ENCODE measurements at places on chromosomes 6 and 20. TPM values are rescaled to one million over a fixed set of nuclear protein-coding genes. Genes with fewer than 3 reads are reported as not detected.

DNA sequence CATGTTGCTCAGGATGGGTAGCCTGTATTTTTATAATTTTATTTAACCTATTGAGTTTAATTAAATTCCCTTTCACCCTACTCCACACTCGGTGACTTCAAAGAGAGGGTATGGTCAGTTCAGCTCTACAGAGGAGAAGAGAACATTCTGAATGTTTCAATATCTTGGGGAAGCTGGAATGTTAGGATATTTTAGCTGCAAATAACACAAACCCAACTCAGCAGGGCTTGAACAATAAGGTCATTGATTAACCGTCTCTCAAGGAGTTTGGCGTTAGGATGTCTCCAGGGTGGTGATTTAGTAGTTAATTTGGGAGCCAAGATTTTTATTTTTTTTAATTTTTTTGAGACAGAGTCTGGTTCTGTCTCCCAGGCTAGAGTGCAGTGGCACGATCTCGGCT is 143.6 kb upstream of the SALL4 start:
- H3K36me3 ChIP-seq: no peaks in the 10 kb centered on the region
- no peak for DNase-seq
- no peak overlapping the region for H3K4me3 ChIP-seq
- no peaks in the 10 kb centered on the region for H3K27me3 ChIP-seq
- H3K27ac ChIP-seq: no peak overlapping the region

GRCh38 chr6:15941168-15941567 is 187.7 kb upstream of the MYLIP start:
- DNase-seq: no peak
- no peak overlapping the region for H3K27ac ChIP-seq
- H3K4me1 ChIP-seq: no peaks in the 10 kb centered on the region
- no peaks in the 10 kb centered on the region for H3K27me3 ChIP-seq

DNA sequence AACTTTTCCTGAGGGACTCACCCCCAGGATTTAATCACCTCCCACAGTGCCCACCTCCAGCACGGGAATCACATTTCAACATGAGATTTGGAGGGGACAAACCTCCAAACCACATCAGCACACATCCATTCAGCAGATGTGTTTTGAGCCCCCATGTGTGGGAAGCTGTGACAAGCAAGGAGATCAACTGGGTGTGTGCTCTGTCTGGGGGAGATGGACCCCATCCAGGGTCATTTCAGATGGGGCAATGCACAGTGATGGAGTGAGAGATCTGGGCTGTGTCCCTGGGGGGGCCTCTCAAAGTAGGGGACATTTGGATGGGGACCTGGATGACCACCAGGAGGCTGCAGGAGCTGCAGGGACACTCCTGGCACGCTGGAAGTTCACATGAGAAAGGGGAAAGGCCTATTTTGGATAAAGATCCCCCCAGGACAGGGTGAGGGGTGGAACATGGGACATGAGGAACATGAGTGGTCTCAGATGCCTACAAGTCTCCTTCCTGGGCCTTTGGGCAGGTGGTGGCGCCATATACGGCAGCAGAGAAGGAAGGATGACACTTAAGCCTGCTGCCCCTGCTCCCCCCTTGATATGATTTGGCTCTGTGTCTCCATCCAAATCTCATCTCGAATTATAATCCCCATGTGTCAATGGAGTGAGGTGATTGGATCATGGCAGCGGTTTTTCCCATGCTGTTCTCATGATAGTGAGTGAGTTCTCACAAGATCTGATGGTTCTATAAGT is 49.6 kb downstream of the SLC2A10 start:
- no peak overlapping the region for H3K27ac ChIP-seq
- DNase-seq: no peak
- H3K36me3 ChIP-seq: no peaks in the 10 kb centered on the region
- H3K4me3 ChIP-seq: no peak overlapping the region

The VGLL2 gene
- 0.13 TPM for total RNA-seq

DNA sequence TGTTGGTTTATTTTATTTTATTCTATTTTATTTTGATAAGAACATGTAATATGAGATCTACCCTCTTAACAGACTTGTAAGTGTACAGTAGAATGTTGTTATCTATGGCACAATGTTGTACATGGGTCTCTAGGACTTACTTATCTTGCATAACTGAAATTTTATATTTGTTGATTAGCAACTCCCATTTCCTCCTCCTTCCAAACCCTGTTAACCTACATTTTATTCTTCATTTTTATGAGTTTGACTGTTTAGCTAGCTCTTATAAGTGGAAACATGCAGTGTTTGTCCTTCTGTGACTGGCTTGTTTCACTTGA is 37.9 kb upstream of the BCAS1 start:
- H3K4me3 ChIP-seq: no peak overlapping the region
- H3K27me3 ChIP-seq: no peaks in the 10 kb centered on the region
- H3K4me1 ChIP-seq: no peaks in the 10 kb centered on the region
- H3K27ac ChIP-seq: no peak overlapping the region

The BPIFB4 gene
- not detected for total RNA-seq

The ACSS1 gene
- total RNA-seq: 2.6 TPM

The BICRAL gene
- total RNA-seq: 12.7 TPM

DNA sequence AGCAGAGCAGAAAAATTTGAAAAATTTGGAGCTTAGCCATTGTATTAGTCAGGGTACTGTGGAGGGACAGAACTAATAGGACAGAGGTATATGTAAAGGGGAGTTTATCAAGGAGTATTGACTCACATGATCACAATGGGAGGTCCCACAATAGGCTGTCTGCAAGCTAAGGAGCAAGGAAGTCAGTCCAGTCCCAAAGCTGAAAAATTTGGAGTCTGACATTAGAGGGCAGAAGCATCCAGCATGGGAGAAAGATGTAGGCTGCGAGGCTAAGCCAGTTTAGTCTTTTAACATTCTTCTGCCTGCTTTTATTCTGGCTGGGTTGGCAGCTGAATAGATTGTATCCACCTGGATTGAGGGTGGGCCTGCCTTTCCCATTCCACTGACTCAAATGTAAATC is 82.0 kb downstream of the SMPDL3A start:
- no peak overlapping the region for H3K4me3 ChIP-seq
- no peak for DNase-seq
- no peaks in the 10 kb centered on the region for H3K27me3 ChIP-seq
- no peaks in the 10 kb centered on the region for H3K36me3 ChIP-seq

The KCNB1 gene
- total RNA-seq: 0.59 TPM

GRCh38 chr20:15654208-15654649 is 919.0 kb downstream of the KIF16B start:
- H3K27ac ChIP-seq: no peak overlapping the region
- H3K4me1 ChIP-seq: peaks cover 6% of the 10 kb centered on the region
- H3K27me3 ChIP-seq: no peaks in the 10 kb centered on the region
- peak; percentile 44 for DNase-seq
- no peaks in the 10 kb centered on the region for H3K36me3 ChIP-seq

- 0 out of 2 replicates have a peak, but pooled peaks cover 2% of the 10 kb centered on the region for H3K4me1 ChIP-seq
- H3K27me3 ChIP-seq: no peaks in the 10 kb centered on the region
- no peaks in the 10 kb centered on the region for H3K36me3 ChIP-seq
Observed at GRCh38 chr6:113733381-113733780, 123.8 kb upstream of the MARCKS start.

DNA sequence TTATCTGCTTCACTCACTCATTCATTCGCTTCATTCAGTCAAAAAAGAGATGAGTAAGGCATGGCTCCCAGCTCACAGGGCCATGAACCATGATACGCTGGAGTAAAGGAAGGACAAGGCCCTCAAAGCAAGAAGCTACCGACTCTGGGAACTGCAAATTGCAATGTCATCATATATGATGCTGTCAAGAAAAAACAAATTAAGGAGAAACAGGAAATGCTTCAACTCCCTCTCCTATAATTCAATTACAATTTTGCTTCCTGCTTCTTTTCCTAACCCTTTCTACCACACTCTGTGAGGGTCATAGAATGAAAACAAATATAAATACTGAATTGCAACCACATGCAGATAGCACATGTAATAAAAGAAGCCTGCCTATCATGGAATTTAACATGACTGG is 725.7 kb upstream of the FLRT3 start:
- no peak overlapping the region for H3K4me3 ChIP-seq
- no peaks in the 10 kb centered on the region for H3K4me1 ChIP-seq
- no peaks in the 10 kb centered on the region for H3K36me3 ChIP-seq
- no peak overlapping the region for H3K27ac ChIP-seq
- no peak for DNase-seq

The PRDM13 gene
- 0.09 TPM for total RNA-seq

The LRFN2 gene
- 2.3 TPM for total RNA-seq

DNA sequence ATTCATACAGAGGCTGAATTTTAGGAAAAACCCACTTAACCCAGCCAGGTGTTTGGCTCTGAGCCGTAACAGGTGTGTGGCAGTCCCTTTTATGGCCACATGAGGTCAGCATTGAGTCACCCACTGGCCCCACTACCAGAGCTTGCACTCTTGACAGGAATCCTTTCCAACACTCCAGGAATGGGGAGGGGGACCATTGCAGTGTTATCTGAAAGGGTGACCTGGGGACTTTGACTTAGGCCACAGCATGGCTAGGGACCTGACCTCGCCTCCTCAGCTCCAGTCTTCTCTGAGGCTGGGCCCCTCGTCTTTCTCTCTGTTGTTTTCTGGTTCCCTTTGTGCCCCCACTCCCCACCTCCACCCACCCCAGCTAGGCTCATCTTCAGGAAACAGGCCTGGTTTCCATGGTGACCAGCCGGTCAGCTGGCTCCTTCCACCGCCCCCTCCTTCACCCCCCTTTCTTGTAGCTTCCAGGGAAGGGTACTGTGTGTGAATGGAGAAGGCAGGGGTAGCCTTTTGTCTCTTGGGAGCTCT is 2.1 kb upstream of the TMEM151B start:
- peak overlapping the region; percentile 7 for H3K4me3 ChIP-seq
- no peak overlapping the region for H3K27ac ChIP-seq
- no peaks in the 10 kb centered on the region for H3K36me3 ChIP-seq
- peaks cover 21% of the 10 kb centered on the region for H3K4me1 ChIP-seq

The PGBD1 gene
- 7.6 TPM for total RNA-seq

DNA sequence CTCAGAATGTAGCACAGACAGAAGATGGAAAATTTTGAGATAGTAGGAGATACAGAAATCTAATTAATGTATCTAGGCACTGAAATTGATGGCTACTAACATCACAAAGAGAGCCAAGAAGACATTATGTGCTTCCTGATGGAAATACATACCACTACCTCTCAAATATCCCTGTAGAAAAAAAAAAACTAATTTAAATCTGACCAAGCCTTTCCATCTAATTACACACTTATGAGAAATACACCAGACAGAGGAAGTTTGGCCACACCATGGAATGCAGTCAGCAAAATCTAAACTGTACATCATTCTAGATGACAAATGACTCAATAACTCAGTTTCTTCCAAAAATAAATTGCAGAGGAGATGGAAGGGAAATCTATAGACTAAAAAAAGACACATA is 18.9 kb downstream of the VPS52 start:
- H3K4me1 ChIP-seq: peaks cover 10% of the 10 kb centered on the region
- no peaks in the 10 kb centered on the region for H3K27me3 ChIP-seq
- H3K27ac ChIP-seq: no peak overlapping the region
- no peaks in the 10 kb centered on the region for H3K36me3 ChIP-seq
- no peak overlapping the region for H3K4me3 ChIP-seq

The TOX2 gene
- 3.4 TPM for total RNA-seq

- no peak for DNase-seq
- no peak overlapping the region for H3K27ac ChIP-seq
- no peak overlapping the region for H3K4me3 ChIP-seq
- H3K4me1 ChIP-seq: peaks cover 2% of the 10 kb centered on the region
Observed at GRCh38 chr6:31615748-31616147, 714 bp downstream of the AIF1 start.

DNA sequence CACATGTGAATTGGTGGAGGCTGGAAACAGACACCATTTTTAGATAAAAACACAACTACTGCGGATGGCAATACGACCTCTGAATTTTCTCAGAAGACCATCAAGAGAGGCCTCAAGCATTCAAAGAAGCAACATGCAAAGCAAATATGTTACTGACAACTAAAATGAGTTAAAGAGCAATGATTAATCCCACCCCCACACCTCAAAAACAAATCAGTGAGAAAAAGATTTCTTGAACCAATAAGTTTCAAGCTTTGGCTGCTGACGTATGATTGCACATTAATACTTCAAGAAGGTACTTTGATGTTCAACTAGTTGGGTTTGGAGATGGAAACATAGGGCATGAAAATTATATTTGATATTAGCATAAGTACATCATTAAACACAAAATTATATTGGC is 982 bp downstream of the MMUT start:
- no peaks in the 10 kb centered on the region for H3K27me3 ChIP-seq
- no peak for DNase-seq
- no peaks in the 10 kb centered on the region for H3K4me1 ChIP-seq
- H3K36me3 ChIP-seq: no peaks in the 10 kb centered on the region
- peak overlapping the region; percentile 93 for H3K4me3 ChIP-seq
- no peak overlapping the region for H3K27ac ChIP-seq

DNA sequence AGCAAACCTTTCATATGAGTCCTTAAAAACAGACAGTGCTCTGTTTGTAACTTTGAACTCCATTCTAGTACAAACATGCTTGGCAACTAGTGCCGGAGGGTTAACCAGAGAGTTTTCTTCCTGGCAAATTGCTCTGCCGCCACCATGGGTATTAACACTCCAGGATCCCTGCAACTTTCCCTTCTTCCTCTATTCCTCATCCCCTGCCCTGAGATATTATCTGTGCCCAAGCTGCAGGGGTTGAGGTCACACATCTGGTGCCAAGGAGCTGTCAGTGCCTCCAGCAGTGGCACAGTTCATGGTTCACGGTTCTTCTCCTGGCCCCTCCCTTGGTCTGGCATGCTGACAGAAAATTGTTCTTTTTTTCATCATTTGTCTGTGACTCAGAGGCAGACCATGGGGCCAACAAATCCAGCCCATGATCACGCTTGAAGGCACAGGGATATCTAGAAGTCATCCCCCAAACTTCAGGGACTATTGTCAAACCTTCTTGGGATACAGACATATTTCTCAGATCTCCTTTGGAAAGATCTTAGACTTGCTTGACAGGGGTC is 77.5 kb downstream of the ATXN1 start:
- no peak overlapping the region for H3K27ac ChIP-seq
- no peak for DNase-seq
- no peaks in the 10 kb centered on the region for H3K4me1 ChIP-seq
- no peaks in the 10 kb centered on the region for H3K27me3 ChIP-seq
- H3K36me3 ChIP-seq: no peaks in the 10 kb centered on the region

The TPX2 gene
- 125 TPM for total RNA-seq

The VARS2 gene
- 47.7 TPM for total RNA-seq
